ENCODE measurements at places on chromosomes 13 and 19.
A peak's percentile ranks its signal among the peaks of the same experiment; 100 is the strongest.

GRCh38 chr19:8445488-8446001, 770 bp downstream of the HNRNPM start:
- DNase-seq, result no peak

DNA sequence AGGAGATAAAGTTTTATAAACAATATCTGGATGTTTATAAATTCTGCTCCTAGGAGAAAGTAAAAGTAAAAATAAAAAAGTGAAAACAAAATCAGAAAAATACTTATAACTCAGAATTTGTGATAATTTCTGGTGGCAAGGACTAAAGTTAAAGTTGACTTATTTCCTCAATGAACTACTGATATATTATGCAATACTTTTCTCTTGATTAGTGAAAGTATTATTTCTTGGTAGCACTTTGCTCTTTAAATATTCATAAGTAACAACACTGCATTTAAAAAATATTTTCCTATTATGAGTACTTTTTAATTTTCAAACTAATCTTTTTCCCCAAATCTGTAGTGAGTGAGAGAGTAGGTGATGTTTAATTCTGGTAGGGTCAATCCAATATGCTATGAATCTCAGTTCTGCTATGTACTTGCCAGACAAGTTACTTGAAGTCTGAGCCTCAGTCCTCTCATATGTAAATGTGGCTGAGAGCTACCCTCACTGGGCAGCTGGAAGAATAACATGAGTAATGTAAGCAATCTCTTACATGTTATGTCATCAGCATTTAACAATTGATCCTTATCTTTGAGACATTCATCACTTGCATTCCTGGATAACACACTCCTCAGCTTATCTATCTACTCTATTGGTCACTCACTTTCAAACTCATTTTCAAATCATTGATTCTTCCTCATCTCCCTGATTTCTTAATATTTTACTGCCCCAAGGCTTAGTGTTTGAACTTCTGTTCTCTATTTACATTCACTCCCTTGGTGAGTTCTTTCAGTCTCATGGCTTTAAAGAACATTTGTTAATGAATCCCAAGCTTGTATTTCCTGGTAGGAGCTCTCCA, 239.0 kb downstream of the RGCC start:
- DNase-seq, result peak; percentile 9

DNA sequence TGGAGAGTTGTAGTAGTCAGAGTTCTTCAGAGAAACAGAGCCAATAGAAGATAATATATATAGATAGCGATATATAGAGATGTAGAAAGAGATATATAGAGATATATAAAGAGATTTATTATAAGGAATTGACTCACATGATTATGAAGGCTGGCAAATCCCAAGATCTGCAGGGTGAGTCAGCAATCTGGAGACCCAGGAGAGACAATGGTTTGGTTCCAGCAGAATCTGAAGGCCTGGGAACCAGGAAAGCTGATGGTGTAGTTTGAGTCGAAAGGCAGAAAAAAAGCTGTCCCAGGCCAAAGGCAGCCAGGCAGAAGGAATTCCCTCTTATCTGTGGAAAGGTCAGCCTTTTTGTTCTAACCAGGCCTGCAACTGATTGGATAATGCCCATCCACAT, 194.1 kb downstream of the NUFIP1 start:
- DNase-seq, result no peak

- DNase-seq, result no peak
These were observed 20.2 kb upstream of the CD70 start for GRCh38 chr19:6610934-6611852.

DNA sequence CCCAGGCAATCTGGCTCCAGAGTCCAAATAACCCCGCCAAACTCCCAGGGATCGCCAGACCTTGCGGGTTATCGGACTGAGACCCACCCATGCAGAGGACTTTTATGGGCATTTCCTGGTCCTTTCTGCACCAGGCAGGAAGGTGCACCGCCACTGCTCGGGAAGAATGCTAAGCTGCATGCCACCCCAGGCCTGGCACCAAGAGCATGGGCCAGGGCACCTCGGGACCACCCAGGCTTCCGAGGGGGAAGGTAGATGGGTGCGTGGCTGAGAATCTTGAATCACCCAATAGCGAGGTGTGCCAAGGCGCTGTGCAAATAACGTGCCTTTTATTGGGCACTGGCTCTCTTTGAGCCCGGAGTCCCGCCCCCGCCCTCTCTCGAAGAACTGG, 422 bp upstream of the ZNF575 start:
- DNase-seq, result no peak

DNA sequence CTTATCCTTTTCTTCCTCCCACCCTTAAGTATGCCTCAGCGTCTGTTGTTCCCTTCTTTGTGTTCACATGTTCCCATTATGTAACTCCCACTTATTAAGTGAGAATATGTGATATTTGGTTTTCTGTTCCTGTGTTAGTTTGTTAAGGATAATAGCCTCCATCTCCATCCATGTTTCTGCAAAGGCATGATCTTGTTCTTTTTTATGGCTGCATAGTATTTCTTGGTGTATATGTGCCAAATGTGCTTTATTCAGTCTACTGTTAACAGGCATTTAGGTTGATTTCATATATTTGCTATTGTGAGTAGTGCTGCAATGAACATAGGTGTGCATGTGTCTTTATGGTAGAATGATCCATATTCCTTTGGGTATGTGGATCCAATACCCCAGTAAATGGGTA, 3.2 kb upstream of the ZNF441 start:
- DNase-seq, result no peak

- DNase-seq, result no peak
These were observed 16.5 kb upstream of the LATS2 start for GRCh38 chr13:21077788-21078353.

DNA sequence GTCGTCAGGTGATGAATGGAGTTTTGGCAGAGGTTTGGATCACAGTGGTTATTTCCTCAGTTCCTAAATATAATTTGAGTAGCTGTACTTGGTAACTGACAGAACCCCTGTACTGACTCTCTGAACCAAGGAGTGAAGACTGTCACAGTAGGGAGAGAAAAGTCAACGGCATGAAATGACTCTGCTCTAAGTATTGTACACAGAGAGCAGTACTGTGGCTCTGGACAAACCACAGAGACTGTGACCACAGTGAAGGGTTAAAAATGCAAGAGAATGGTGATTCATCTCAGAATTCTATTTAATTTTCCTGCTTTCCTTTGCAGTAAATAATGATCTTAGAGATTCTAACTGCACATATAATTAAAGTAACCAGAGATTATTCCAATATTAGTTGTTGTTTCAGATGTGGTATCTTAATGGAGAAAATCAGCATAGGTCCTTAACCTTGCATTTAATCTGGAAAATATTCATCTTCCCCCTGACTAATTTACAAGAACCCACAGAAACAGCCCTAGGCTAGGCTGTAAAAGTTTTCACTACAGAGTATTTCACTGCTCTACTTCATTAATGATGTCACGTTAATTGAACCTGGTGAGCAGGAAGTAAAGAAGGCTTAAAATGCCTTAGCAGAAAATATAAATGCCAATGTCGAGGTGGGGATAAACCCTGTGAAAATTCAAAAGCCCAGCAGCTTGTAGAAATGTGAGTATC, 221.9 kb downstream of the LIG4 start:
- no peak for DNase-seq

DNA sequence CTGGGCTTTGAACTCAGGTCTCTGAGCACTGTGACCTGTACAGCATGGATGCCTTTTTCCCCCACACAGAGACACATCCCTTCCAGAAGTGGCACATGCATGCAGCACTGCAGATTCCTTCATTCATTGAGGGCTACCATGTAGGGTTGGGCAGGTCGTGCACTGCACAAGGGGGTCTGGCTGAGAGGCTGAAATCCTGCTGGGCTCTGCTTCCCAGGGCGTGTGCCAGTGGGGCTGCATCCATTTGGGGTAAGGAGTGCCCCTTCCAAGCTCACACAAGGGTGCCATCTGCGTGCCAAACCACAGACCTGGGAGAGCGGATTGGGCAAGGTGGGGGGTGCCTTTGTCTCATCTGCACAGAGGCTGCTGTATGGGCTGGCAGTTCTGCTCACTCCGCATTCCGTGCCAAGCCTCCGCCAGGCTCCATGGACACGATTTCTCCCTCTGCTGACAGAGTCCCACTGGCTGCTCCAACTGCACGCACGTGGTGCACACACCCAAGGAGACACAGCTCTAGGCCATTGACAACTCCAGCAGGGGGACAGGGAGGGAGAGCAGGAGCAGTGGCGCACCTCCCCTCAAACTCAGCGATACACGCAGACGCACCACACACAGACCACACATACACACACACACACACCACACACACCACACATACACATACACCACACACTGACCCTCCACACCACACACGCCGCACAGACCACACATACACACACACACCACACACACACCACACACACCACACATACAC, 4.5 kb upstream of the SHISA7 start:
- DNase-seq, result peak; percentile 83

DNA sequence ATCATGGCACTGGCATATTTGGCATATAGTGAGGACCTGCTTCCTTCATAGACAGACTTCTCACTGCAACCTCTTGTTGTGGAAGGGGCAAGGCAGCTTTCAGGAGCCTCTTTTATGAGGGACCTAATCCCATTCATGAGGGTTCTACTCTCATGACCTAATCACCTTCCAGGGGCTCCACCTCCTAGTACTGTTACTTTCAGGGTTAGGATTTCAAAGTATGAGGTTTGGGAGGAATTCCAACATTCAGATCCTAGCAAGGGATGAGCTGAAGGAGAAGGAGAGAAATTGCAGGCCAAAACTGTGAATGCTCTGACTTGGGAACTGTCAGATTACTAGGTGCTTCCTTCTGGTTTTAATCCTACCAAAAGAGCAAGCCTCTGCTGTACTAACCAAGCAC, 87.8 kb downstream of the LMO7 start:
- DNase-seq, result no peak

DNA sequence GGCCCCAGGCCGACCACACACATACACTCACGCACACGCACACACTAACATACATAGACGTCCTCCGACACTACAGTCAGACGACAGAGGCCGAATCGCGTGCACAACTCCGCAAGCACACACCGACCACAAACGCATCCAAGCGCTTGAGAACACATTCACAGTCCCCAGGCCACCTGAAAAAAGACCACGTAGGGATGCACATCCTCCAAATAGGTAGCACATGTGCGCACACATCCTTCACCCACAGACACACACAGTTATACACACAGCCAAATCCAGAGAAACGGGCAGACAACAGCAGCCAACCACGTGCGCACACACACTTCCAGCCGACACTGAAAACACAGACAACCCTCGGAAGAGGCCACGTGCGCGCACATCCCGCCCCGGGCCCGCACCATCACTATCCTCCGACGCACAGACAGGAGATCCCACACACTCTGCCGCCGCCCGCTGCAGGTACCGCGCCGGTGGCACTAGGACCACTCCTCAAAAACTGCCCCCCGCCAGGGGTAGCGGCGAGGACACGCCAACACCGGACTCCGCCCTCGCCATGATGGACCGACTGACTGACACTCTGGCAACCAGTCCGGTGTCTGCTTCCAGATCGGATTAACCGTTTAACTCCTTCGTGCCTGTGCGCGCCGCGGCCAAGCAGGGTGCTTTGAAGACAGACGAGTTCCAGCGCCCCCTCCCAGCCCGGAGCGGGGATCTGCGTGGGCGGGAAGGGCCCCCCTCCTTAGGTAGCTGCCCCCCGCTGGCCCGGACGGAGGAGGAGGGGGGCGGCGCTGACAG, 493 bp upstream of the PDE4A start:
- peak; percentile 51 for DNase-seq

GRCh38 chr13:79034341-79034740, 371.7 kb downstream of the RBM26 start:
- DNase-seq, result no peak

DNA sequence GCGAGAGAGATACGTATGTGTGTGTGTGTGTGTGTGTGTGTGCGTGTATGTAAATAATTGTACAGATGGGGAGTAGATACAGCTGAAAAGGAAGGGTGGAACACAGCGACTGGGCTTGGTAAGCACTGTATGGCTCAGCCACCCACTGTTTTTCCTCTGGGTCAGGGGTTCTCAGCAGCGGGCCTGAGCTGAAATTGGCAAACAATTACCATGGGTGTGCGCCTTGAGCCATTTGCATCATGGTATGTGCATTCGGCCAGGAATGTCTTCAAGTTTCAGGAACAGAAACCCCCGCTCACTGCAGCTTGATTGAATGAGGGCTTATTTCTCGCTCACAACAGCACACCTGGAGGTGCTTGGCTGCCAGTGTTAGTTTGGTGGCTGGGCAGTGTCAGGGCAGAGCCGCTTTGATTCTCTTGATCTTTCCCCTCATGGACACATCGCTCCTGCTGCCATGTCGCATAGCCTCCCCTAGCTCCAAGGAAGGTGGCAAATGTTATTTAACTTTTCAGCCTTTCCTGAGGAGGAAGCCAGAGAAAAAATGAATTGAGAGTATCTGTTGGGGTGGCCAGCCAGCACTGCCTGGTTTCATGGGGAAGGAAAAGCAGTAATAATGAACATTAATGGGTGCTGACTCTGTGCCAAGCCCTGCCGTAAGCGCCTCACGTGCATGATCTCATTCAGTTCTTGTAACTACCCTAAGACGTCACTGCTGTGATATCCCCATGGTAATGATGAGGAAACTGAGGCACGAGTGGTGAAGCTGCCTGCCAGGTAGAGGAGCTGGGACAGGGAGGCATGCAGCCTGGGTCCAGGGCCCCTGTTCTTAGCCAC, 126.9 kb downstream of the SIPA1L3 start:
- no peak for DNase-seq

DNA sequence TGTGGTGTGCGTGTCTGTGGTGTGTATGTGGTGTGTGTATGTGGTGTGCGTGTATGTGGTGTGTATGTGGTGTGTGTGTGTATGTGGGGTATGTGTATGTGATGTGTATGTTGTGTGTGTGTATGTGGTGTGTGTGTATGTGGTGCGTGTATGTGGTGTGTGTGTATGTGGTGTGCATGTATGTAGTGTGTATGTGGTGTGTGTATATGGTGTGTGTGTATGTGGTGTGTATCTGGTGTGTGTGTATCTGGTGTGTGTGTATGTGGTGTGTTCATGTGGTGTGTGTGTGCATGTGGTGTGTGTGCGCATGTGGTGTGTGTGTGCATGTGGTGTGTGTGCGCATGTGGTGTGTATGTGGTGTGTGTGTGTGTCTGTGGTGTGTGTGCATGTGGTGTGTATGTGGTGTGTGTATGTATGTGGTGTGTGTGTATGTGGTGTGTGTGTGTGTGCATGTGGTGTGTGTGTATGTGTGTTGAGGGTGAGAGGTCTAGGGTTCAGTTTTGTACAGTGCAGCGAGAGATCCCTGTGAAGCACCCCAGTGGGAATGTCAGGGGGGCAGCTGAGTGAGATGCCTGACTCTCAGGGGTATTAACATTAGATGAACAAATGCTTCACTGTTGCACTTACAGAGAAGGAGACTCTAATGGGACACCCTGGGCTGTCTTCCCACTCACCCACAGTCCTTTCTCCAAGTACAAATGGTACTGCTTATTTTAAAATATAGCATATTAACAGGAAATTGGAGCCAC, 61.3 kb upstream of the MEDAG start:
- no peak for DNase-seq

- no peak for DNase-seq
These were observed 14.9 kb downstream of the ZIC5 start for GRCh38 chr13:99956473-99957349.
